CD4-positive, alpha-beta T cell treated with Interleukin-6 at 100 ng/mL for 8 hours (primary cell): ENCODE measurements at places on chromosomes 7 and 10.

DNA sequence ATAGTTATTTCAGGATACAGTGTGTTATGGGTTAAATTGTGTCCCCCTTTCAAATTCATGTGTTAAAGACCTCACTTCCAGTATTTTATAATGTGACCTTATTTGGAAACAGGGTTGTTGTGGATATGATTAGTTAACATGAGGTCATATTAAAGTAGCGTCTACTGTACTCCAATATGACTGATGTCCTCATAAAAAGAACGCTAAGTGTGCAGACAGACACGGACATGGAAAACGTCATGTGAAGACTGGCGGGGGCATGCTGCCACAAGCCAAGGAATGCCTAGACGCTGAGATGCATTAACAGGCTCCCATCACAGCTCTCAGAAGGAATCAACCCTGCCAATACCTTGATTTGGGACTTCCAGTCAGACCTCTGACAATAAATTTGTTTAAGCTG, 1.5 kb upstream of the WDR37 start:
- DNase-seq = no peak

DNA sequence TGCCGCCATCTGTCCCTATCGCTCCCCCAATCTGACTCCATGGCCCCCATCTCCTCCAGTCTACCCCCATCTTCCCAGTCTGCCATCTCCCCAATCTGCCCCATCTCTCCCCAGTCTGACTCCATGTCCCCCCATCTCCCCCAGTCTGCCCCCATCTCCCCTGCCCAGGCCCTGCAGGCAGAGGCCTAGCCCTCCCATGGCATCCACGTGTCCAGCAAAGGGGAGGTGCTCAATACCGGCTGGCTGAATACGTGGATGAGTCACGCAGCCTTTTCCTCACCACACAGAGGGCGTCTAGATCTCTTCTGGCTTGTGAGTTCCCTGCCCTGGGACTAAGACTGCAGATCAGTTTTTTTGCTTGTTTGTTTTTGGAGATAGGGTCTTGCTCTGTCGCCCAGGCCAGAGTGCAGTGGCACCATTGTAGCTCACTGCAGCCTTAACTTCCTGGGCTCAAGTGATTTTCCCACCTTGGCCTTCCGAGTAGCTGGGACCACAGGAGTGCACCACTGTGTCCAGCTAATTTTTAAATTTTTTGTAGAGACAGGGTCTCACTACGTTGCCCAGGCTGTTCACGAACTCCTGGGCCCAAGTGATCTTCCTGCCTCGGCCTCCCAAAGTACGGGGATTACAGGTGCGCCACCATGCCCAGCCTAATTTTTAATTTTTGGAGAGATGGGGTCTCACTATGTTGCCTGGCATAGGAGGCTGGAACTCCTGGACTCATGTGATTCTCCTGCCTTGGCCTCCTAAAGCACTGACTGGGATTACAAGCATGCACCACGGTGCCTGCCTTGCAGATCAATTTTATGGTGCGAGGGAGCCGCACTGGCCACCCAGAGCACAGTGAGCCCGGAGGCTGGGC, 15.3 kb upstream of the GPR146 start:
- DNase-seq = peak; percentile 66

GRCh38 chr7:1809070-1809469, 139.0 kb downstream of the ELFN1 start:
- DNase-seq = no peak

DNA sequence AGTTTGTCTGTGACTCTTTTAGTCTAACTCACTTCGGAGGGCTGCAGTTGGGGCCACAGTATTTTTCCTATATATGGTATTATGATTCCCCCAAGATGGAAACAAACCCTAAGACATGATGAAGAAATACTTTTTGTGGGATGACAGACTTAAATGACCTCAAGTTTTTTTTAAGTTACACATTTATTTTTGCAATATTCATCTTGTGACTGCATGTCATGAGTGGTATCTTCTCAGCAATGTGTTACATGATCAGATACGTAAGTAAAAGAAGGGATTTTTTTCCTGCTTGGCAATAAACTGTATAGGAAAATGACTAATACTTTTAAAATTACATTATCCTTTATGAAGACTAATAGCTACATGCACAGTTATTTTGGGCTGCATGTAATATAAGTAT, 57.8 kb downstream of the OR13A1 start:
- no peak for DNase-seq

- DNase-seq = no peak
Observed at GRCh38 chr10:94178475-94179253, 184.1 kb downstream of the NOC3L start.

- no peak for DNase-seq
Observed at GRCh38 chr10:129814681-129815646, 149.1 kb downstream of the EBF3 start.

GRCh38 chr7:13920053-13920697, 69.3 kb downstream of the ETV1 start:
- no peak for DNase-seq

DNA sequence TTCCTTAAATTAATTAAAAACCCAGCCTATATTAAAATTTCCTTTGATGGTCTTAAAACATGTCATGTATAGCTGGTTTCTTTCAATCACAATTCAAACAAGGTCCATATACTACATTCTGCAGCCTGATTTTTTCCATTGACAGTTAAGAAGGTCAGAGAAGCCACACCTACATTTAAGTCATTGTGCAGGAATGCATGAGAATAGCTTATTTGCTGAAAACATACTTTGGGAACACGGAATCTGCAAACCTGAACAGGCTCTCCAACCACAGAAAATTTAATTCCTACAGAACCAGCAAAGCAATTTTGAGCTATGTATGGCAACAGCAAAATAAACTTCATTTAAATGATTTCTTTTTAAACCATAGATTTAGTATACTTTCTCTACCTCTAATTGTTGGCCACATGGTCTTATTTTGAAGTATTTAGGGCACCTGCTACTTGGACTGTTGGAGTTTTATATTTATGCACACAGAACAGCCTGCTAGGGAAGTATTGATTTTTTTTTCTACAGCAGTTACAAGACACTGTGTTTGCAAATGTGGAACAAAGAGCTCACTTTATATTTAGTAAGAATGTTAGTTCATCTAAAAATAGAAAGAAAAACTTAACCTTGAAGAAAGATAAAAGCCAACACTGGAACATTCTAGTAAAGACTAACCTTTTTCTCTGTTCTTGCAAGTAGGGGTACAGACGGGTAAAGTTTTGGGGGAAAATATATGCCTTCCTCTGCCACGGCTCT, 240.9 kb upstream of the IMMP2L start:
- DNase-seq = no peak

DNA sequence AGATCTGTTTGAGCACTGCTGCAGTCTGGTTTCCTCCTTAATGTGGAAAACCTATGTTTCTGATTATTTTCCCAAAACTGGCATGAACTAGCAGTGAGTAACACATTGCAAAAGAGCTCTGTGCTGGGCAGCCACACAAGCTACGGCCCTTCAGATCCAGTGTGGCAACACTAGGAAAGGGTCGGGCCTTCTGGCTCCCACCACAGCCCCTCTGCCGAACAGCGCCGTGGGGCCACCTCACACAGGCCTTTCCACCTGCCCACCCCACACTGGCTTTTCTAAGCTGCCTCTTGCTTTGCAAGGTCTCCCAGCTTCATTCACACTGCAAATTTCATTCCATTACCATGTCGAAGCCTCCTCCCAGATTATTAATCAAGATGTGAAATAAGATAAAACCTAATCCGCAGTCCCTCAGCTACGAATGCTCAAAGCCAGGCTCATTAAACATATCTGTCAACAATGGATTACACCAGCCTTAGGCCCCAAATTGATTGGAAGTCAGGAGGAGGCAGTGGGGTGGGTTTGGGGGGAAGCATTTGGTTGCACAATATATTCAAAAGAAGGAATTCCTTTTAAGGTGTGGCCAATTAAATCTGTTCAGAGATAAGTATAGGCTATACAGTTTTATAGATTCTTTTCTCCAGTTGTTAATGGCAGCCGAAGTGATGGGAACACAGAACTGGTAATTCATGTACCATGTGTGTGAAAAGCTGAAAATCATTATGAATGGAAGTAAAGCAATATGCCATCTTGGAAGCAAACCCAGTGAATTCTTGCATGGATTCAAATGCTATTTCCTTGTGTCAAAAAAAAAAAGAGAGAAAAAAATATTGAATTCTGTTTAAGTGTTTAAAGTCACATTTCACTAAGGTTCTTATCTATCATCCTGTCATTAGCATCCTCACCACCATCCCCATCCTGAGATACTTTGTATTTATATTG, 223.7 kb downstream of the MTERF1 start:
- DNase-seq = no peak

DNA sequence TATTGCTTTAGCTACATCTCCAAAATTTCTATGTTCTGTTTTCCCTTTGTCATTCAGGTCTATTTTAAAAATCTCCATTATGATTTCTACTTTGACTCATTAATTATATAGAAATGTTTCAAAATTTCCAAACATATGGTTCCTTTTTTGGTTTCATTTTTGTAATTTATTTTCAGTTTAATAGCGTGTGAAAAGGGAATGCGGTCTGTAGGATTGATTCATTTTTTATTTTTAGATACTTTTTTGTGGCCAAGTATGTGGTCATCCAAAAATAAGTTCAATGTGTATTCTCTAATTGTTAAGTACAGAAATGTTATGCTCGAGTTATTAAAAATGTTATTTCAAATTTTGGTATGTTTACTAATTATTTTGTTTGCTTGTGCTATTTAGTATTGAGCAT, 72.5 kb upstream of the ANKRD1 start:
- DNase-seq = no peak
